ENCODE measurements at places on chromosomes 5 and 9. TPM values are rescaled to one million over a fixed set of nuclear protein-coding genes. Genes with fewer than 3 reads are reported as not detected.
A peak's percentile ranks its signal among the peaks of the same experiment; 100 is the strongest.

DNA sequence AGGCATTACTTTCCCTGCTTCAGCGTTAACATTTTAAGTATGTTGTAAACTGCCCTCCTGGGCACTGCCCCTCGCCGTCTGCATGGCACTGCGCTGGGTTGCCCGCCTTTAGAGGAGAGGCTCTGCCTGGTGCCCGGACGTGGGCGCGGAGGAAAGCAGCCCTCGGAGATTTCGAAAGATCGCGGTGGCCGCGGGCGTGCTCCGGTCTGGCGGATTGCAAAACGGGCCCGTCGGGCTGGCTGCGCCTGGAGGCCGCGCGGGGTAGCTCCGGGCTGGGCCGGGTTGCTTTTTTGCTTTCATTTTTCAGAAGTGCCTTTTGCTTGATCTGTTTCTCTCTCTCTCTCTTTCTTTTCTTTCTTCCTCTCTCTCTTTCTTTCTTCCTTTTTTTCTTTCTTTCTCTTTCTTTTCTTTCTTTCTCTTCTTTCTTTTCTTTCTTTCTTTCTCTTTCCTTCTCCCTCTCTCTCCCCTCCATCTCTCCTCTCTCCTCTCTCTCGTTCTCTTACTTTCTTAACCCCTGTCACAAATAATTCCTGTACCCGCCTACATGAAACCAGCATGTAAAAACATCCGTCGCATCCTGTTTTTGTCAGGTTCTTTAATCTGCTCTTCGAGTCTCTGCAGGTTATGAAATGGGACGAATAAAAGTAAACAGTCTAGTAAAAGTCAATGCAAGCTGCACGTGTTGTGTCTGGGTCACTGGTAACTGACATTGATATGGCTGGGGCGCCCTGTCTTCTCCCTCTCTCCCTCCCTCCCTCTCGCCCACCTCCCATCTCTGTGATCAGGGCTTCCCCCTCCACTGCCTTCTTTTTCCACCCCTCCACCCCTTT, 1.7 kb downstream of the FST start:
- H3K36me3 ChIP-seq = no peaks in the 10 kb centered on the region
- H3K27me3 ChIP-seq = no peaks in the 10 kb centered on the region
- H3K4me1 ChIP-seq = peaks cover 17% of the 10 kb centered on the region
- peak overlapping the region; percentile 13 for H3K4me3 ChIP-seq
- H3K27ac ChIP-seq = no peak overlapping the region
- peak; percentile 81 for DNase-seq

GRCh38 chr5:33719769-33720168, 172.0 kb downstream of the ADAMTS12 start:
- DNase-seq = no peak
- H3K27me3 ChIP-seq = no peaks in the 10 kb centered on the region
- no peak overlapping the region for H3K4me3 ChIP-seq
- no peaks in the 10 kb centered on the region for H3K36me3 ChIP-seq

DNA sequence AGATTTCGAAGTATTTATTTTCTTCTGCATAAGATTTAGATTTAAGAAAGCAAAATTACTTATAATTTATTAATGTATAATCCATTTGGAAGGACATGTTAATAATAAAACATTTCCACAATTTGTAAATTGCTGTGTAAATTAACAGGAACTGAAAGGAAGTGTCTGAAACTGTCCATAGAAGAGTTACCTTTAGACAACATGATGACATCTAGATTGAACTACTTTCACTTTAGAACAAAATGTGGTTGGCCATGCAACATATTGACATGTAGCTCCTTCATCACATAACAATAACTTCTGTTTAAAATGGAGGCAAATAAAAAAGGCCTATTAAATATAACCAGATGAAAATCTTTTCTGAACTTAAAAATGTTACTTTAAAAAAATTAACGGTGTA, 1849.5 kb upstream of the ACO1 start:
- DNase-seq = no peak
- no peaks in the 10 kb centered on the region for H3K4me1 ChIP-seq
- no peak overlapping the region for H3K4me3 ChIP-seq
- H3K36me3 ChIP-seq = no peaks in the 10 kb centered on the region
- H3K27me3 ChIP-seq = no peaks in the 10 kb centered on the region
- no peak overlapping the region for H3K27ac ChIP-seq

DNA sequence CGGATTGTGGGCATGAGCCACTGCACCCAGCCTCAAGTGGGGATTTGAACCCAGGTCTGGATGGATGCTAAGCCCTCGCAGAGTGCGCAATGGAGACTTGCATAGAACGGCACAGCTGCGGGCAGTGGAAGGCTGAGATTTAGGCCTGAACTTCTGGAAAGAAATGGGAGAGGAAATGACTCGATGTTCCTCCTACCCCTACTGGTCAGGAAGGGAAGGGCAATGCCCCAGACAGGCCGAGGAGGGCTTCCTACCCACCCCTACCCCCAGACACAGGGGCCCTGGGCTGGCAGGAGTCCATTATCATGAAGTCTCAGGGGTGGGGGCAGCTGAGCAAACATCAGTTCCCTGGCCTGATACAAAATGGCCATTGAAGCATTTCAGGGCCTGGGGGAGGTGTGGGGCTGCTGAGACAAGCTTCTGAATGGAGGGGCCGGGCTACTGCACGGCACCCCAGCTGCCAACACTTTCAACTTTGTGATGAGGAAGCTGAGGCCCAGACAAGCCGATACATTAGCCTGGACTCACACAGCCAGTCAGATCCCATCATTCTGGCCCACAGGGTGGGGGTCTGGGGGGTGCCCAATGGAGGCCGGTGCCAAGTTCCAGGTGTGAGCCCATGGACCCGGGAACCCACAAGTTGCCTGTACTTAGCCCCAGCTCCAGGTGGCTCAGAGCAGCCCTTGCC, 13.5 kb upstream of the WDR38 start:
- H3K4me1 ChIP-seq = peaks cover 7% of the 10 kb centered on the region
- H3K4me3 ChIP-seq = no peak overlapping the region
- no peaks in the 10 kb centered on the region for H3K27me3 ChIP-seq
- H3K36me3 ChIP-seq = no peaks in the 10 kb centered on the region

DNA sequence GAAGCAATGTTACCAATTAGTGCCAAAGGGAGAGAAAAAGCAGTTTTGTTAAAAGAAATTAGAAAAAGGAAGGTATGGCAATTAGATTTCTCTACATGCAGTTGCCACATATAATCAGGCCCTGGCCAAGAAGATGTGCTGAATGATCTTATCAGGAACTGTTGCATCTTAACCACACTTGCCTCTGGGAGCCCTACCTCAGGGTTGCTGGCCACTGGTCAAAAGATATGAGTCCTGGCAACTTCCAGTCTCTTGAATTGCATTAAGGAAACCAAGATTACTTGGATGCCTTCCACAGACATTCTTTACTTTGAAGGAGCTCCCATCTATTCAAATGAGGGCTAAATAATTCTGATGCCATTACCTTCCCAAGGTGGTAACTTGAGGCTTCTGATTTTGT, 60.4 kb downstream of the TNC start:
- no peaks in the 10 kb centered on the region for H3K27me3 ChIP-seq
- H3K4me1 ChIP-seq = no peaks in the 10 kb centered on the region
- no peak for DNase-seq
- no peak overlapping the region for H3K27ac ChIP-seq
- no peak overlapping the region for H3K4me3 ChIP-seq
- no peaks in the 10 kb centered on the region for H3K36me3 ChIP-seq

GRCh38 chr5:131068893-131069643, 96.0 kb downstream of the HINT1 start:
- H3K27me3 ChIP-seq = no peaks in the 10 kb centered on the region
- H3K4me3 ChIP-seq = no peak overlapping the region
- H3K27ac ChIP-seq = no peak overlapping the region

GRCh38 chr5:60649288-60649917, 50.6 kb downstream of the DEPDC1B start:
- no peaks in the 10 kb centered on the region for H3K4me1 ChIP-seq
- H3K36me3 ChIP-seq = no peaks in the 10 kb centered on the region
- H3K27ac ChIP-seq = no peak overlapping the region

Gene THBS4
- total RNA-seq = 8.1 TPM
